ENCODE measurements at places on chromosomes 7 and 10.

DNA sequence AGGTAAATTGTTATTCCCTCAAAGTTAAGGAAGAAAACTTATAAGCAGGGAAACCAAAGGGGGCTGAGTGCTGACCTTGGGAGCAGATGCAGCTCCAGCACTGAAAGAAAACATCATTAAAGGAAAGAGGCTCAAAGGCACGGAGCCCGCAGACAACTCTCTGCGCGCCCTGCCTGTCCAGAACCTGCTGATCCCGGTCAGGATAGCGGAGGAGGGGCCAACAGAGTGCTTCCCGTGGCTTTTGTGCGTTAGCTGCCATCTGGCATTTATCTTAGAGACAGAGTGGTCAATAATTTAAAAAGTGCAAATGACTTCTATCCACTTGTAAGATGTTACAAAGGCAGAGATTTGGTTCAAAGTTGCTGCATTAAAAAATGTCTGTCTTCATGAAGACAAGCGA, 162.1 kb downstream of the FANK1 start:
- DNase-seq, result no peak

DNA sequence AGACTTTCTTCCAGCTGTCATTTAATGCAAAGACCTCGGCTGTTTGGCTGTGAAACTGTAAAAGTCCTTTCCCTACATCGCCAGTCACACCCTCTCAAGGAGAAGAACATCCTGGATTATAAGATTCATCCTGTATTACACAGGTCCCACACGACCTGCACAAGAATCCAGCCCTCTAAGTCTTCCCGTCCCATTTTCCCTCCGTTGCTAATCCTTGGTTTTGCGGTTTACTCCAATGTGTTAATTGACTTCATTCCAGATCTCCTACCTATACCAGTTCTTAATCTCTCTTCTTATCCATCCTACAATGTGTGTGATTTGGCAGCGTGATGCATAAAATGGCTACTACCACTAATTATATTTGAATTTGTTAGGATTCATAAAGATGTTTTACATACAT, 110.4 kb downstream of the COL28A1 start:
- no peak for DNase-seq

- DNase-seq, result no peak
Measured at GRCh38 chr10:60883187-60883586, 60.8 kb downstream of the RHOBTB1 start.

GRCh38 chr7:2527505-2528467, 8.2 kb downstream of the LFNG start:
- DNase-seq, result no peak

- DNase-seq, result no peak
Measured at GRCh38 chr7:69166979-69167516, 431.2 kb upstream of the AUTS2 start.

DNA sequence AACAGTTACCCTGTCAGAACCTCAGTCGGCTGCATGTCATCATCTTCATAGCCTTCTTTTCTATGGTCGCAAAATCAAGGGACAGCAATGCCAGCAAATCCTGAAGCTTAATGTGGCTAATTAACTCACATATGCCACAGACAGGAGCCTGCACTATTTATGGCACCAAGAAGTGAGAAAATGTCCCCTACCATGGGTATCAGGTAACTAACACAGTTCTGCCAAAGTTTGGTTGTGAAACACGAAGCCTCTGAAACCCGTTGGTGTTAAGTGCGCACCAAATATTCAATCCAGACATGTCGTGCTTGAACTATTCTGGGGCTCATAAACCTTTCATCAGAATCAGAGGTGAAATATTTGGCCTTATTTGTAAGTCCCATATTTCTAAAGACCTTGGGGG, 63.3 kb downstream of the EVX1 start:
- DNase-seq, result no peak

DNA sequence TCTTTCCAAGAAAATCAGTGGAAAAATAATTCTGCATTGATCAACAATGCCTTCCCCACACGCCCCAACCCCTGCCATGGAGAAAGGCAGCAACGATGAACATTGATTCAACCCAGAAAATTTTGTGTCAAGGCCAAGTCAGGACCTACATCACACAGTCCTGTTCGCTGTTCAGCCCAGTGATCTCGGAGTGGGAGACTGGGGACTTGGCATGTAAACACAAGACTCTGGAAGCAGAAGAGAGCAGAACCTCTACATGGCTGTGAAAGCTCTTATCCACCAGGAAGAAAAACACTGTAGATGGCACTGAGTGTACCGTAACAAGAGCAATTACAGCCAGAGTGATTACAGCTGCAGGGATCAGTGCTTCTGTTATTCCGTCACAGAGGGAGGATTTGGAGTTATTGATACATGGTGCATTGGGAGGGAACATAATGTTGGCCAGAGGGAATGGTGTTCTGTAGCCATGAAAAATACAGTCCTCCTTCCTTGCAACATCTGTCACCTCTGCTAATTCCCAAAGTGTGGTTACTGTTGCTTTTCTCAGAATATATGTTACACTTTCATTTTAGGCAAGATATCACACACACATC, 136.6 kb downstream of the IQUB start:
- no peak for DNase-seq

DNA sequence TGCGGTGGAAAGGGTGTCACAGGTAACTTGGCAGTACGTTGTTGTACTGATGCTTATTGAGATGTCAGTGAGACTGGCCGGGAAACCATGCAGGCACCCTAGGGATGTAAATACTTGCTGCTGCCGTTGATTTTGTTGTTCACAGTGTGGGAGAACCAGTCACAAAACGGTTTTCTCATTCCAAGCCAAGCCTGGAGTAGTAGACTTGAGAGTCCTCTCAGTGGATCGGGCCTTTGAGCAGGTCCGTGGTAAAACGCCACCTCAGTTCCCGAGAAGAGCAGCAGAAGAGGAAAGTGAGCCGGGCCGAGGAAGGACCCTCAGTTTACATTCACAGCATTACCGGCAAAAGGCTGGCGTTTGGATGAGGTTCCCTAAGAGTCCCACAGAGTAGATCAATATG, 1.1 kb downstream of the JAKMIP3 start:
- no peak for DNase-seq

DNA sequence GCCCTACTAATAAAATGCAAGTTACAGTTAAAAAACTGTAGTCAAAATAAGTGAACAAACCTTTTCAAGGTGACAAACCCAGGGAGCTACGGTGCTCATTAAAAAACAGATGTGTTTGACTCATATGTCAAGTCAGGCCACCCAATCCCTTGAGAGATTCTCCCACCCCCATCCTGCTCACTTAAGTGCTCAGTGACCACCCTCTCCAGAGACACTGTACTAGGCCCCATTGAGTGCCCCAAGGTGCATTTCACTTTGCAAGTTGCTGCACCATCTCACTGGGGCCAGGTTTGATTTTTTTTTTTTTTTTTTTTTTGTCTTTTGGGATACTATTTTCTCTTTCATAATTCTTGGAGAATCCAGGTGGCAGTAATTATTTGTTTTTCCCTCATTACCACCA, 1.9 kb downstream of the ERV3-1 start:
- DNase-seq, result no peak

GRCh38 chr10:86945361-86946212, 11.8 kb downstream of the MMRN2 start:
- peak; percentile 6 for DNase-seq

DNA sequence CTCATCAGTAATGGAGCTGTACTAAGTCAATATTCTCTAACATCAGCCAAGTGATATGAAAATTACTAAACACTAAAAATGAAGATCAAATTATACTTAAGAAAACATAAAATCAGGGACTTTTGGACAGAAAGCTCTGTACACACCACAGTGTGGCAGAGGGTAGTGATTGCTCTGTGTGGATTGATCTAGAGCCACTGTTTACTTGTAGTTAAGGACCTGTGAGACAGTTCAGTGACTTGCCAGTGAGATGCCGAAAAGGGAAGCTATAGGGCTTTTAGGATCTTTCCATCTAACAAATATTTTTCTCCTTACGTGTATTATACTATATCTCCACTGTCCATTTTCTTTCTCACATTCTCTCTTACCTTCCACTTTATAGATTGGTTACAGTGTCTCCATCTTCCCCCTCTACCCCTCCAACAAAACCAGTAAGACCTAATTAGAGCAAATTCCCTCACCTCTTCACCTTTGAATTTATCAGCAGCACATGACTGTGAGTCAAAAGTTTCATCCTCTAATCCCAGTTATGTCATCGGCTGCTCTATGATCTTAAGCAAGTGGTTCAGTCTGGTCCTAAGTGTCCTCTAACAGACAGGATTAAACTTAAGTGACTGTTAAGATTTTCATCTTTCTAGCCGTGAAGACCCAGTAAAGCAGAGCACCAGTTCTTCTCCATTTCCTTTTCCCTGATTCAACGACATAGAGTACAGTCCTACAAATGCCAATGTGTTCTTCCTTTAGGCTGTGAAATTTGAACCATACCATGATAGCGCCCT, 6.9 kb downstream of the PIK3CG start:
- no peak for DNase-seq

DNA sequence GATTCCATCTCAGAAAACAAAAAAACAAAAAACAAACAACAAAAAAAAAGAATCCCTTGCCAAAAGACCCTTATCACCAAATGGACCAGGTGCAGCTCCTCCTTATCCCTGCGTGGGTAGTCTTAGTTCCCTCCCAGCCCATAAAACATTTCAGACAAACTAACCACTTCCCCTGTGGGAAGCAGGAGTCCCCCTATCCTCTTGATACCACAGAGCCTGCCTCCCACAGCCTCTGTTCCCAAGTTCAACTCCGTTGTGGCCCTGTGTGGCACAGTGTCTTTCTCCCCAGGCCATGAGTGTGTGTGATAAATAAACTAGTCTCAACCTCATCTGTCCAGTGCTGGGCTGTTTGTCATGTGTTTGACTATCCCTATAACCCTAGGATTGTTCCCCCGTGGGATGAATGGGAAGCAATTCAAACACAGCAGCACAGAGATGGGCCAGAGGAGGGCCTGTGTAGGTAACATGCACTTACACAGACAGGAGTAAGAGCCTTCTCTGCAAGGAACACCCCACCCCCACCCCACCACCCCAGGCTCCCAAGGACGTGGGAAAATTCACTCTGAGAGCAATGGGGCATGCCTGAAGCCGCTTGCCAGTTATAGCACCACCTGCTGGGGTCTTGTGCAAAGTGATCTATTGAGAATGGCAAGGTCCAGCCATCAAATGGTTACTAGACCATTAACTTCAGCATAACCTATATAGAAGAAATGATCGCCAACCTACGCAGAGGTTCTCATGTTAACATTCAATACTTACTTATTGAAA, 147.1 kb upstream of the GHITM start:
- DNase-seq, result peak; percentile 8

DNA sequence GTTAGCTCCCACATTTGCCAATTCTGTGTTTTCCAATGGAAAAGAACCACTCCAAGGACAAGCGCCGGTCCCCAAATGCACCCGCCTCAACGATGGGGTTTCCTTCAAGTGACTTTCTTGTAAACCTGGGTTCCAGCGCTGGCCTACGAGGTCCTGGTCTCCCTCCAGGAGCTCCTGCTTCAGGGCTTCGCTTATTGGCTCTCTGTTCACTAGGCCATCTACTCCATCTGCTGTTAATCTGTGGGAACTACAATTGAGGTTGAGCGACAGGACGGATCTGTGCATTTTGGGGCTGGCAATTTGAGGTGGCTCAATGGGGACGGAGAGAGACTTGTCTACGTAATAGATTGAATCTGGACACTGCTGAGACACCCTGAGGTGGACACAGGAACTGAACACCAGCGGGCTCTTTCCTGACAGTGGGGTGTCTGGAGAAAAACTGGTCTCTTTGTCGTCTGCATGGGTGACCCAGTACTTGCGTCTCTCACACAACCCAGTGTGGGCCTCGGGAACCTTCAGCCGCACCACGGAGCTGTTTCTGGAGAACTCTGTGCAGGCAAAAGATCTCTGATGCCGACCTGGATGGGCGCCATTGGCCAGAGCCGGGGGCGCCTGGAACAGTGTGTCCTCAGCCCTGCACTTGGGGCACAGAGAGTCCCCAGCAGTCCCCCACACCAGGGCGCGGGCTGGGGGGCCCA, 115.9 kb upstream of the ADAM12 start:
- DNase-seq, result no peak

- DNase-seq, result no peak
Measured at GRCh38 chr10:20936396-20936795, 39.3 kb upstream of the NEBL start.

GRCh38 chr7:26337232-26337865, 45.7 kb downstream of the SNX10 start:
- DNase-seq, result no peak

DNA sequence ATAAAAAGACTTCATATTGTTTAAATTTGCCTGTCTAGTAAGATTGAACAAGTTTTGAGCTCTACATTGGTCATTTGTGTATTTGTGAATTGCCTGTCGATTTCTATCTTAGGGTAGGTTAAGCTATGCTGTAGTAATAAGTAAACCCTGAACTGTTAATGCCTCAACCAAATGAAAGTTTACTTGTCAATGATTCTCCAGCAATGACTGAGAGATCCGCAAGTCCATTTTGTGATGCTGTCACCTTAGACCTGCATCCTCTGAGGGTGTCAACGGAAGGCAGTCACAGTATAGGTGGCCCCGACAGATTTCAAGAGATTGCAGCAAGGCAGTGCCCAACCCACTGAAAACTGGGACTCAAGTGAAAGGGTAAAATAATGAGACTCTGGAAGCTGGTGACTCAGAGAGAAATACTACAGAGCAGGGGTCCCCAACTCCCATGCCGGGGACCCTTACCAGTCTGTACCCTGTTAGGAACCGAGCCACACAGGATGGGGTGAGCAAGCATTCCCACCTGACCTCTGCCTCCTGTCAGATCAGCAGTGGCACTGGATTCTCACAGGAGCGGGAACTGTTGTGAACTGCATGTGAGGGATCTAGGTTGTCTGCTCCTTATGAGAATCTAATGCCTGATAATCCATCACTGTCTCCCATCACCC, 10.8 kb upstream of the PHYH start:
- no peak for DNase-seq

GRCh38 chr7:40403703-40404476, 269.1 kb downstream of the SUGCT start:
- no peak for DNase-seq

- no peak for DNase-seq
Measured at GRCh38 chr7:94957061-94957460, 49.7 kb downstream of the PPP1R9A start.

DNA sequence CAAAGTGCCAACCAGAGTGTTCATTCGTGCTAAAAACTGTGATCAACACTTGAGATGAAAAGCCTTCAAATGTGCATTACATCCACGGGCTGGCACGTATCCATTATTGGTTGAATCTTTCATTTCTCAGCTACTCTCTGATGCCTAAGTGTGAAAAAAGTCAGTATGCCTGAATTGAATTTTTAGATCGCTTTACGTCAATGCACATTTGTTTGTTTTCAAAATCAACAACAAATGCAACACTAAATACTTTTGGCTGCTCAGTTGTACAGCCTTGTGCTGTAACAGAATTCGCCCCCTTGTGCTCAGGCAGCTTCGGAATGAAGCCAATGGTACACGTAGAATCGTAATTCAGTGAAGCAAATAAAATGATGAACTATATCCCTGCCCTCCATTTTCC, 446.5 kb upstream of the NRP1 start:
- no peak for DNase-seq

GRCh38 chr7:778968-779451, 51.9 kb upstream of the PRKAR1B start:
- peak; percentile 32 for DNase-seq

DNA sequence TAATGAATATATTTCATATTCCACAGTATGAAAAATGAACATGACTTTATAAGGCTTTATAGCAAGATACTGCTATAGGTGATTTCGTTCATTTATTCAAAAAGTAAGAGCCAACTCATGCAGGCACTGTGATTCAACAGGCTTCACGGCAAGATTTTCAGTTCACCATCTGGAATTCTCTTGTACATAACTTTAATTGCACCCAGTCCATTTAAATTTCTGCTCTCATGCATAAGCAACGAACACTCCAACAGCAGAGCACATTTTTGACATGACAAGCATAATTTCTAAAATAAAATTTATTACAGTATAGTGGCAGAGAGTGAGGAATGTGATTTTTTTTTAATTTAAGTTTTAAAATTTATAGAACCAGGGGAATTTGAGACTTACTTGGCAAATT, 436.1 kb downstream of the PHTF2 start:
- peak; percentile 34 for DNase-seq

Data from DMS 273 treated with DMSO at 0.1 percent for 48 hours (cell line).